ENCODE measurements at places on chromosomes 3 and 15.

DNA sequence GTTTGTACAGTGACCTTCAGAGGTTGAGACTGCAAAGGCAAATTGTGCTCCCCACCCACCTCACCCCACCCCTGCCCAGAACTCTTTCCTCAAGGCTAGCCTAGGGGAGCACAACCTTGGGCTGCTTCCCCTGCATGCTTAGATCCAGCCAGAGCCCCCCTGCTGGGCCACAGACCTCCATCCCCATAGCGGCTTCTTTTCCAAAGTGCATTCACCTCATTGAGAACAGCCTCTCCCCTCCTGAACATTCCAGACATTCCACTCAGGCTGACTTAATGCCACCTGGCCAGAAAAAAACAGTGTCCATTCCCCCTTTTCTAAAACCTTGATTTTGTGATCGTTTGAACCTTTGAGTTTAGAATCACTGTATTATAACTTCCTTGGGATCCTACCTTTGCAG, 124.4 kb upstream of the TOPAZ1 start:
- no peak for DNase-seq

DNA sequence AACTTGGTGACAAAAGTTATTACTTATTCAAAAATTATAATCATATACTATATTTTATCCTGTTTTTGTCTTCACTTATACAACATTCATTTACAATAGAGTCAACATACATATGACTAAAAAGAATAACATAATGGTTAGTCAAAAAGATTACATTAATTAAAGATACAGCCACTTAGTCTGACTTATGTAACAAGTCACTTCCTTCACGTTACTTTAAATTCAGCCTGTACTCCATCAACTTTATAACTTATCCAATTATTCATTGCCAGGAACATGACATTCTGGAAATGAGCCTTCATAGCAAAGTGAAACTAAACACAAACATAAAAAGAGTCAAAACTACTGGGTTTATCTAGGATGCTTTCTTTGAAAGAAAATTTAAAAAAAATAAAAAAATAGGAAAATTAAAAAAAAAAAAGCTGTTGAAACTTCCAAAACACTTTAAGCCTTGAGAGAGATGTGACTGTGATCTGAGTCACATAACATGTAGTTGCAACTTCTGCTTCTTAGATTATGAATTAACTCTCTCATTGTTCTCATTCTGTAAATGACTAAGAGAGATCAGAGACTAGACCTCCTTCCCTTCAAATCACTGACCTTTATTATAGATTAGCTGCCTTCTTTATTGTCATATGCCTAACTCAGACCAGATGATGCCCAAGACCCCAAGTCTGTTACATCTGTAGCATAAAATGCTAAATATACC, 107.8 kb downstream of the MYRIP start:
- no peak for DNase-seq

GRCh38 chr3:130892759-130893375, 1.0 kb upstream of the ATP2C1 start:
- peak; percentile 32 for DNase-seq

DNA sequence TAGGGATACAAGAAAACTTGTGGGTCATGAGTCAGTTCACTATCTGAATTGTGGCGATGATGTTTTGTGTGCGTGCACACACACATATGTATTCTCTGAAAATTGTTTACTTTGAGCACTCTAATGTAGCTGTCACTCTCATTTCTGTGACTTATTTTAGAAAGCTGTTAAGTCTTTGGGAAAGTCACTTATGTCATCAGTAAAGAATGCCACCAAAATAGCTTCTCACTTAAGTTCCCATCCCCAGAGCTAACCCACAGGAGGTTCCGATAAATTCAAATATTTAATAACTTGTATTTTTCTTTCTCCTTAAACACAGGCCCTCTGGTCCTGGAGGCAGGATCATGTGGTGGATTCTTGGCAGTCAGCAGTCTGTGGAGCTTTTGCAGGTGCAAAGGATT, 138.3 kb downstream of the LRIG1 start:
- DNase-seq: no peak

GRCh38 chr15:67010898-67011616, 54.3 kb upstream of the SMAD3 start:
- DNase-seq: no peak

GRCh38 chr15:33243393-33243792, 48.9 kb upstream of the FMN1 start:
- no peak for DNase-seq

- DNase-seq: no peak
These were observed 26.6 kb upstream of the TRIM42 start for GRCh38 chr3:140651287-140651686.

DNA sequence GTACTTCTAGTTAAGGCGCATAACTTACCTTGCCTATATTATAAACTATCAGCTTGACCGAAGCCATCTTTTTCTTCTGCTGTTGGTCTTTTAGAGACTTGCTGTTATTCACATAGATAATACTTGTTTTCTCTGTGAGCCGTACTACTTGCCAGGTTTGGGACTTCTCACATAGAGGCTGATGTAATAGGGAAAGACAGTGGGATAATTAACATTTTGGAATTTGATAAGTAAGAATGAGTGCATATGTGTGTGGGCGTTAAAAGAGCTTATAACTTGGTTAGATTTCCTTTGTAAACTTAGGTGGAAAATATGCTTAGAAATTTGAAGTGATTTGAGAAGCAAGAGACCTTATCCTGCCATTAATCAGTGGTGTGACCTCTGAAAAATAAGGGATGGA, 47.8 kb downstream of the FNDC3B start:
- no peak for DNase-seq

- DNase-seq: no peak
These were observed 69.6 kb downstream of the SEMA5B start for GRCh38 chr3:122957707-122958689.

DNA sequence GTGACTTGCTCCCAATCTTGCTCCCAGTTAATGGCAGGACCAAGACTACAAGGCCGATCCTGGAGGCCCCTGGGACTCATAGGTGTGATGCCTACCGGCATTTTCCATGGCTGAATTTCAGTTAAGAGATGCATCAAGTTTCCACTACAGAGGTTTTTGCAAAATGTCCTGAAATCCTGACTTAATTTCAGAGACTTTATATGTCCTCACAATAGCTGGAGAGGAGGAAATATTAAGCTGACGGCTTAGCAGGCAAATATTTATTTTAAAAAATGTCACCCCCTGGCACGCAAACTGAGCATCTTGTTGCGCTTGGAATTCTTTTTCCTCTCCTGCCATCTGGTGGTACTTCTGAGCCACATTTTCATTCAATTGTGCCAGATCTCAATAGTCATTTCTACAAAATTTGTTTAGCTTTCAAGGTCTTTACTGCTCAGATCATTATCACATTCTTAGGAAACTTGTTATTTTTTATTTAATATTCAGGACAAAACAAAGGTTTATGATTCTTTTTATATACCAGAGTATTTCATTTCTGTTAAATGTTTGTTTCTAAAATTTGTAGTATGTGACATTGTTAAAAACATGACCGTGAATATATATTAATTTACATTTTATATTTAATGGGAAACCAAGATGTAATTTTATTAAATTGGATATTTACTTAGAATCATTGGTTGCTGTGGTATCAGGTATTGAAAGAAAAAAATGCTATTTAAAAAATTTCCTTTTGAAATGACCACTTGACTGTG, 189.2 kb upstream of the THRB start:
- DNase-seq: no peak

DNA sequence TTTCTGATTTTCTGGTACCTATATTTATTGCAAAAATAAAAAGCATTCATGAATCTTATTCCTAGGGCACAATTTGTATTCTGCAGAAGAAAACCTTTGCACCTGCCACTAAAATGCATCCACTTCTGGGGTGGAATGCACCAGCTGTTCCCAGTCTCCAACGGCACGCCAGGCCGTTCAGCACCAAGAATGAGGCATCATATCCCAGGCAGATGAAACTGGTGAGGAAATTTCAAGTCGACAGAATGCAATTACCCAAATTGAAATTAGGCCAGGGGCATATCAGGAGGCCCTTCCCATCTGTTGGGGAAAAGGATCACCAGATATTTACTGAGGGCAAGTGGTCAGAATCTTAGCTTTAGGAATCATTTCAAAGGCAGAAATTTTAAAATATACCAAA, 13.6 kb upstream of the RBMS3 start:
- no peak for DNase-seq

- DNase-seq: no peak
These were observed 13.1 kb downstream of the RSL24D1 start for GRCh38 chr15:55183679-55184078.

DNA sequence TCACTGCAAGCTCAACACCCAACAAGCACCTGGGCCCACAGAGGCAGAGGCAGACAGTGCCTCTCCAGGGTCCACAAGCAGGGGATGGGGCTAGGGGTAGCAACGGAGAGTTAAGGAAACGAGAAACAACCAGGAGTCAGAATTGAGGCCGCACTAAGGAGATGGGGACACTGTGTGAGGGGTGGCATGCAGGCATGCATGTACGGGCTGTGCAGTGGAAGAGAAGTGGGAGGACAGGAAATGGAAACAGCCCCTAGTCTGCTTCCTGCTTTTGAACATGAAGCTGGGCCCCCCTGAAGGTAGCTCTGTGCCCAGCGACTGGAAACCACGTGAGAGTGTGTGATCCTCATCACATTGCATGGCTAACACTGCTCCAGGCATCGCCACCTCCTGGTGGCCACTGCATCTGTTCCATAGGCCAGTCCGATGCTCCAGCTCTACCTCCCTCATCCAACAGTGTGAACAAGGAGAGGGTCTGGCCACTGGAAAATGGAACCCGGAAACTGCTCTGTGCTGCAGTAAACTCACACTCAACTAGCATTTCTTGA, 44.0 kb downstream of the XXYLT1 start:
- no peak for DNase-seq

DNA sequence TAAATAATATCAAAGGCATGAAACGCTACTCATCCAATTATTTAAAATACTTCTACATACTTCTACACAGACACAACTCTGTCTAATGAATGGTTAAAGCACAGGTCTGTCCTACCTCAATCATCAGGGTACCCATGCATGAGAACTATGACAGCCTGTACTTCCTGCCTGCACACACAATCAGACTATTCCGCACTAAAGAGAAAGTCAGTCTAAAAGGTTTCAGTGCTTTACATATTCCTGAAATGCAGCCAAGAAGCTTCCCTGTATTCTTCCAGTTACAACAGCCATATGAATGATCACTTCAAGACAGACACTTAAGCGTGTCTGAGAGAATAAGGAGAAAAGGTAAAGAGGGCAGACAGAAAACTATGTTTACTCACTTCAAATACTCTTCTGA, 58.8 kb downstream of the TUBGCP4 start:
- no peak for DNase-seq

- DNase-seq: no peak
These were observed 71.5 kb downstream of the LDHAL6B start for GRCh38 chr15:59278120-59278519.

GRCh38 chr3:197728487-197728886, 8.2 kb downstream of the RUBCN start:
- no peak for DNase-seq

- DNase-seq: no peak
These were observed 67.7 kb upstream of the GSK3B start for GRCh38 chr3:120161902-120162301.

DNA sequence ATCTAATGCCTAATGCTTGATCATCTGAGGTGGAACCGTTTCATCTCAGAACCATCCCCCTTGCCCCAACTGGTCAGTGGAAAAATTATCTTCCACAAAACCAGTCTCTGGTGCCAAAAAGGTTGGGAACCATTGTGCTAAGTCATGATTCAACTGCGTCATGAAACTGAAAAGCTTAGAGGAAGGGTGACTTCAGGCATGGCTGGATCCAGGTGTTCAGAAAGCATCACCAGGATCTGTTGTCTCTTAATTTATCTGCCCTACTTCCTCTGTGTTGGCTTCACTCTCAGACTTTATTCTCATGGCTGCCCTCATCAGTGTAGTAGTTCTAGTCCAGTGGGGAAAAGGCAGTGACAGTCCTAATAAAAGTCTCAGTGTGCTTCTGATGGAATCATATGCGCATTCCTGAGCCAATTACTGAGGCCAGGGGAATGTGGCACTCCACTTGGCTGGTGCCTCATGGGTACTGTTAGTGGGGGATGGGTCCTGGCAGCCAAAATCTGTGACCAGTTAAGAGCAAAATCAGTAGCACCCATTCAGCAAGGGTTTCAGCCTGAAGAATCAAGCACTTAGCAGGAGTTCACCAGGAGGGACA, 110.3 kb downstream of the WNT5A start:
- no peak for DNase-seq

- no peak for DNase-seq
These were observed 279.8 kb upstream of the SEMA6D start for GRCh38 chr15:47437491-47437890.

DNA sequence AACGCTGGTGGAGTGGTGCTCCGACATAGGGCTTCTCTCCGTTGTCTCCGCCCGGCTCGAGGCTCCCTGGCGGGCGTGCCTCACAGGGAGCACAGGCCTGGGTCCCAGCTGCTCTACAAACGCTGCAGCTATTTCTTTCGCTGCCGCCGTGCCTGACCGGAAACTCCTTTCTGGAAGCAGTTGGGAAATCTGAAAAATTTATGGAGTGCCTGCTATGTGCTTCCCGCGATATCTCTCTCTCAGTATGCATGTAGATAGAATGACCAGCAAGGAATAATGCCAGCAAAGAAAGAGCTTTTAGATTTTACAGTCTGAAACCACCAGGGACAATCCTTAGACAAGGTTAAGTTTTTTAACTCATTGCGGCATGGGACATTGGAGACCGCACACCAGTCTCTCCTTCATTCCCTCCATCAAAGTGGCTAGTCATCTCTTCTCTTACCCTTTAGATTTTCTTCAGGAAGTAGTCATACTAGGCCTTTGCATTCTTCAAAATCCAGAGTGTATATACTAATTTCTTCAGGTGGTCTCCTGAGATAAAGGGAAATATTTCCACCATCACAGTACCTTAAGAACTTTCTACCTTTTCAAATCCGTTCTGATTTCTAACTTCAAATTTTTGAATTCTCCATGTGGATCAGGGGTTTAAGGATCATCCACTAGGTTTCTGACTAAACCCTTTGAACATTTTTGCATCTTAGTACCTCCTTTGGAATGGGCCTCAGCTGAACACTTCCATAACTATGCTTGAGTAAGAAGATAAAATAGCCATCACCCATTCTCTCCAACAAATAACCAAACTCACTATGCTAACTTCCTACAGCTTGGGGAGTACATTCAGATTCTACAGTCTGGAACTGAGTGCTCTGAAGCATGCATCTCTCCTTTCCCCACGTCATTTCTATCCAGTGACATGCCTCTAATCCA, 1.1 kb upstream of the NPHP3 start:
- DNase-seq: no peak

DNA sequence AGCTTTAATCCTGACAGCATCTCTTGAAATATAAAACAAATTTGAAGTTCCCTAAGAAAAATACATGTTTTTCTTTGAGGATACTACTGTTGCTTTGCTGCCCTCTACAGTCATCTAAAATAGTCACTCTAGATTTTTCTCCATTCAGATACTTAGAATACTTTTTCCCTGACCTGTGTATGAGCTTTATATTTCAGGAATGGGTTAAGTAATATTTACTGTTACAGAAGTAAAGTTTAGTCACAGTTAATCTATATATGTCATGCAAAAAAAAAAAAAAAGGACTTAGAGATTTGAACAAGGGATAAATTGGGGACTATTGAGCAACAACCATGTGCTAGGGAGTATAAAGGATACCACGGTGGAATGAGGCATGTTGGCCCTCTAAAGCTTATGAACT, 8.8 kb downstream of the NECTIN3 start:
- no peak for DNase-seq

GRCh38 chr15:63226966-63227401, 37.6 kb downstream of the RAB8B start:
- DNase-seq: no peak

Measured in stimulated activated CD4-positive, alpha-beta T cell treated with anti-CD3 and anti-CD28 coated beads, Interleukin-12 subunit alpha, Interleukin-12 subunit beta, amount 100 ng/mL, for 48 hours (primary cell).